Stimulated activated CD8-positive, alpha-beta memory T cell treated with anti-CD3 and anti-CD28 coated beads, Interleukin-2, amount 100 ng/mL, for 1 hour (primary cell): ENCODE measurements at places on chromosomes 5 and 9.

DNA sequence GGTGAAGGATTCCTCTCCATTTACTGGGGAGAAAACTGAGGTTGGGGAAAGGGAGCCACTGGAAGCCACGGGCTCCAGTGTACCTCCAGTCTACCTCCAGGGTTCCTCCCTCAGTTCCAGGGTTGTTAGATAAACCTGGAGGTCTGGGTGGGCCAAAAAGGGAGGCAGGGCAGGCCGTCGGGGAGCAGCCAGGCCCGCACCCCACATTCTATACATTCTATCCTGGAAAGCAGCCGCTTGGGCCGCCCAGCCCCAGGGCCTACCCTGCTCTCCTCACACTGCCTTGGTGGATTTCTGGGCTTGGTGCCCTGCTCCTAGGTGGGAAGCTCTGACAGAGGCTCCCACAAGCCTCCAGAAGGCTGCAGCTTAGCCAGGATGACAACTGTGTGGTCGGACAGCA lies 18.1 kb upstream of the SUSD3 start:
- DNase-seq, result no peak

DNA sequence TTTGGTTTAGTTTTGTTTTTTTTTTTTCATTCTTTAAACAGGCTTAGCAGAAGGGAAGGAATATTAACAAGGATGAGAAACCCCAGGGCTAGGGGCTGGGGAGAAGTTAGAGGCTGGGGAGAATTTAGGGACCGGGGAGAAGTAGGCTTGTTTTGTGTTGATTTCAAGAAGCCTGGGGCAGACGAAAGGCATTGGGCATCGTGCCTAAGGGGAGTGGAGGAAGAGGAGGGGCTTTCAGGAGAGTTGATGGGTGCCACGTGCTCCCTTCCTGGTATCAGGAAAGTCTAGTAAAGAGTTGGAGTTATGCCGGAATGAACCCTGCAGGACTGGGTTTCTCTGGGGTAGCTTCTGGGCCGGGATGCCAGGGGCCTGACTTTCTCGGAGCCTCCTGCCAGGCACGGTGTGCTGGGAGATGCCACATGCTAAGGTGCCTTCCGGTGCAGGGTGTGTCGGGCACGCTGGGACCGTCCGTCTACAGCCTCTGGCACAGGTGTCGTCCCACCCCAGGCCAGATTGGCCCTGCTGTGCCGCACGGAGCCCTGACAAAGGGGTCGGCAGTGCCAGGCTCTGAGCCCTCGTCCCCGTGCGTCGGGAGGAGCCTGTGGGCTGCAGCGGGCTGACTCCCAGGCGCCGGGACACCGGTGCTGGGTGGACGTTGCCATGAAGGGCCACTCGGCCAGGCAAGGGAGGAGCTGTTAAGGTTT lies 159.9 kb downstream of the OLFM1 start:
- no peak for DNase-seq

DNA sequence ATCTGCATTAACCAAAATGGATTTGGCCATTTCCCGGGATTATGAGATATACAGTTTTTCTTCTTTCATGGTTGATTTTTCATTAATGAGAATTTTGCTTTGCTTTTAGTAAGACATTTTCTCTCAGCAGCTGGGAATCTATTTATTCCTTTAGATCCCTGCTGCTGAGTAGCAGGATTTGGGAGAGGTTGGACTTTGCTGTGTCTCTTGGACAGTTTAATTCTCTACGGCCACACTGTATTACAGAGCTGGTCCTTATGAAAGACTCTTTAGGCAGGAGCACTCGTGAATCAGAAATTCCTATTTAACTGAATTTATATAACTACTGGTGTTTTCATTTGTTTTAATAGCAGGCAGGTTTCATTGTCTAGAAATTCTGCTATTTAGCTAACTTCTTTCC lies 1.6 kb downstream of the UNC13B start:
- no peak for DNase-seq

- peak; percentile 47 for DNase-seq
These were observed 6.4 kb upstream of the ST6GALNAC6 start for GRCh38 chr9:127905788-127906191.

DNA sequence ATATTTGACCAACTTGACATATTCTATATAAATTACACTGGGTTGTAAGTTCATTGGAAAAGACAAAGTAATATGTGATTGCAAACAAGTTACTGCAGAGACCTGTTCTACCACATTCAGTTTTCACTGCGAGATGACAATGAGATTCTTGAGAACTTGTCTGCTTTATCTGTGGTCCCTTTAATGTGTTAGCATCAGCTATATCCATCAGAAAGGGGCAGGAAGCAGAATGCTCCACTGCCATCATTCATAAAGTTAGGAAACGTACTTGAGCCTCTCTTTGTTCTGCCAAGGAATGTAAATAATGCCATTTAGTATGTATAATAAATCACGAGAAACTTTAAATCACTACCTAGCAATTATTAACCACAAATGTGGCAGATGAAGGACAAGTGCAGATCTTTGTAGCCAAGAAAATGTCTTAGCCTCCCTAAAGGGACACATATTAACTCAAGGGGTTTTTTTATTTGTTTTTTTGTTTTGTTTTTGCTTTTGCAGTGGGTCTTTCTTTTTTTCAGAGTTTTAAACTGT lies 59.4 kb downstream of the GIN1 start:
- DNase-seq, result no peak

- no peak for DNase-seq
These were observed 2.6 kb downstream of the NOTCH1 start for GRCh38 chr9:136543280-136543679.

DNA sequence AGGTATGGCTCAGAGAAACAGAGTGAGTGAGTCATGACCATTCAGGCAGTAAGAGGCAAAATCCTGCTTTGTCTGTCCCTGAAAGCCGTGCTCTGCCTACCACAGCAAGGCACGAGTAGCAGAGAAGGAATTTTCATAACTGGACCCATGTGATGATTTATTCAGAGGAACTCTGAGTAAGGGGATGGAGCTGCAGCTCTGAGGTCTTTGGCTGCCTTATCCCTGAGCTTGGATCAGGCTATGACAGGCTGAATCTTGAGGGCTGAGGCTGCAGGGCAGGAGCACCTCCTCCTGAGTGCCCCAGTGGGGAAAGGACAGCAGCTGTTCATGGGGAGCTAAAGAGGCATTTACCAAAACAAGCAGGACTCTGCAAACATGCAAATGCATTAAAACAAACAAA lies 183.4 kb downstream of the PAPPA start:
- DNase-seq, result no peak

DNA sequence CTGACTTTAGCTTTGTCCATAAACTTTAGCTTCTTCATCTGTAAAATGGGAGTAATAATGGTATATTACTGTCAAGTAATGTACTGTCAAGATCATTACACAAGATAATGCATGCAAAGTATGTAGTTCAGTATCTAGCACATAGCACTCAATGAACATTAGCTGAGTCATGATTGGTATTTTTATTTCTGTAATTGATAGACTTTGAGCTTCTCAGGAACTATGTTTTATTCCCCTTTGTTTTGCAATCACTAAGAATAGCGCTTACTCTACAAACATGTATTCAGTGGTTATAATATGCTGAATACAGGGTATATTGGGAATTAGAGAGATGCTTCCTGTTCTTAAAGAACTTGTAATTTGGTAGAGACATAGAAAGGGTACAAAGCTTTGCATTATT lies 142.3 kb upstream of the KLF9 start:
- DNase-seq, result no peak

GRCh38 chr5:55620009-55620765 lies 85.4 kb upstream of the PLPP1 start:
- DNase-seq, result no peak

- DNase-seq, result no peak
These were observed 5.3 kb upstream of the DAB2IP start for GRCh38 chr9:121645853-121646807.

DNA sequence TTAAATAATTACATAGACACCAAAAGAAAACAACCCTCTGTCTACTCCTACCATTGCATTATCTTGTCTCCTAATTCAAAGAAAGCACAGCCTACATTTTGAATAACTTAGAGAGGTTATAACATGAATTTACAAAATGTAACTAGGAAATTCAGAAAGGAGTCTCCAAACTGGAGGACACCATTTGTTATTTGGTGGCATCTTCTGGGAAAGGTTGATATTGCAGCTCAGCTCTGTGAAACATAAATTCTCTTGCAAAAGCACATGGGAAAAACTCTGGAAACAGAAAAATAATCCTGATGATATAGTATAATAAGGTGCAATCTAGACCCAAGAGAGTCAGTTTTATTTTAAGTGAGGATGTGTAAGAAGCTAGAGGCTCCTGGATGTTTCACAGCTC lies 215.3 kb downstream of the MLLT3 start:
- DNase-seq, result no peak

DNA sequence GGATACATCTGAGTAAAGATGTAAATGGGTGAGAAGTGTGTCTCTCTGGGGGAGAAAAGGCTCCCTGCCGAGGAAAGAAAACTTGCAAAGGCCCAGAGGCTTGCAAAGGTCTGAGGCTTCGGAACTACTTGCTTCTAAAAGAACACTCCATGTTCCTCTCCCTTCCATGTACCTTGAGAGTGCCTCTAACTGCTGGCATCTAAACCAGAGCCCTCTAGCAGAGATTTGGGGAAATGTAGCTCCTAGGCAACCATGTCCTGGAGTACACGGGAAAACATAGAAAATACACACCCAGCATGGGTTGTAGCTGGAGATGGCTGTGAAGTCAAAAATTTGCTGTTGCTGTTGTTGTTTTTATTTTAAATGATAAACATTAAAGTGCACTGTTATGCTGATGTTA lies 151.6 kb downstream of the SYK start:
- DNase-seq, result no peak

GRCh38 chr5:109649318-109649717 lies 40.4 kb upstream of the MAN2A1 start:
- no peak for DNase-seq

- no peak for DNase-seq
These were observed 255.2 kb upstream of the TNC start for GRCh38 chr9:115373000-115373709.

- no peak for DNase-seq
These were observed 70.7 kb upstream of the TRPC7 start for GRCh38 chr5:136435946-136436543.

DNA sequence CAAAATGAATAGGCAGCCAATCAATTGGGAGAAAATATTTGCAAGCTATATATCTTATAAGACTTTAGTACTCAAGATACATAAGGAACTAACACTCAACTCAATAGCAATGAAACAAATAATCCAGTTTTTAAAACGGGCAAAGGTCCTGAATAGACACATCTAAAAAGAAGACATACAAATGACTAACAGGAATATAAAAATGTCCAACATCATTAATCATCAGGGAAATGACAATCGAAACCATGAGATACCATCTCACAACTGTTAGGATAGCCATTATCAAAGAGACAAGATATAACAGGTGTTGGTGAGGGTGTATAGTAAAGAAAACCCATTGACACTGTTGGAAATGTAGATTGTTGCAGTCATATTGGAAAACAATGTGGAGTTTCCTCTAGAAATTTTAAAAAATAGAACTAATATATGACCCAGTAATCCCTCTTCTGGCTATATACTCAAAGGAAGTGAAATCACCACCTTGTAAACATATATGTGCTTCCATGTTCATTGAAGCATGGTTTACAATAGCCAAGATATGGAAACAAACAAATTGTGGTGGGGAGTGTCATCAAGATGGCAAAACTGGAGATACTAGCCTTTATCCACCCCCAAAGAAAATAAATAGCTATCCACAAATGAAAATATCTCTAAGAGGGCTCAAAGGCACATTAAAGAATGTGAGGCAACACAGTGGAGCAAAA lies 13.9 kb upstream of the BTNL3 start:
- no peak for DNase-seq

DNA sequence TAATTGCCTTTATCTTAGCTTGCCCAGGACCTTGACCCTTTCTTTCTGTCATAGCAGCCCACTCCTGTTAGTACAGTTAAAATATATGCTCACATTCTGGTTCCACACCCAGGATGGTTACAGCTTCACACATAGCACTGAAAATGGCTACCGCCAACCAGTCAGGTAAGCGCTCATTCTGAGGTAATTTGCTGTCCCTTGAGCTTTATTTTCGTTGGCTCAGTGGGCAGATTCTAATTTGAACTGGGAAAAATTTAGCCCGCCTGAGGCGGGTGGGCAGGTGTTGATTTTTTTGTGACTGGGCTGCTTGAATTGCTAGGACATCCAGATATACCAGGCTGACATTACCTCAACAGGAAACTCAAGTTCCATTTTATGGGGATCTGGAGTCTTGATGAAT lies 137.5 kb downstream of the KCTD16 start:
- no peak for DNase-seq

DNA sequence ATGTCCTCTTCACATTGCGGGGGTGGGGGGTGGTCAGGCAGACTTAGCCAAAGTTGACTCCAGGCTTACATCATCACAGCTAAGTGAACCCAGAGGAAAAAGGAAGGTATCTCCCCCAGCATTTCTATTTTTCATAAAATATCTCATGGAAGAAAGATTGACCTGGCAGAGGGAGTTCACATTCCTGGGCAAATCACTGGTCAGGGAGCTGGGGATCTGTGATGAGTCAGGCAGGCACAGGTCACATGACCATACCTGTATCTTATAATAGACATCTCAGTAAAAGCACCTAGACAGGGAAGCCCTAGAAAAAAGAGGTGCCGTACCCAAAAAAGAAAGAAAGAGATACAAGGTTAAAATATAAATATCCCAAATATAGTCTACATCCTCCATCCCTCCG lies 57.3 kb upstream of the WWC1 start:
- DNase-seq, result no peak

GRCh38 chr9:83355729-83356151 lies 182.5 kb downstream of the FRMD3 start:
- DNase-seq, result no peak

DNA sequence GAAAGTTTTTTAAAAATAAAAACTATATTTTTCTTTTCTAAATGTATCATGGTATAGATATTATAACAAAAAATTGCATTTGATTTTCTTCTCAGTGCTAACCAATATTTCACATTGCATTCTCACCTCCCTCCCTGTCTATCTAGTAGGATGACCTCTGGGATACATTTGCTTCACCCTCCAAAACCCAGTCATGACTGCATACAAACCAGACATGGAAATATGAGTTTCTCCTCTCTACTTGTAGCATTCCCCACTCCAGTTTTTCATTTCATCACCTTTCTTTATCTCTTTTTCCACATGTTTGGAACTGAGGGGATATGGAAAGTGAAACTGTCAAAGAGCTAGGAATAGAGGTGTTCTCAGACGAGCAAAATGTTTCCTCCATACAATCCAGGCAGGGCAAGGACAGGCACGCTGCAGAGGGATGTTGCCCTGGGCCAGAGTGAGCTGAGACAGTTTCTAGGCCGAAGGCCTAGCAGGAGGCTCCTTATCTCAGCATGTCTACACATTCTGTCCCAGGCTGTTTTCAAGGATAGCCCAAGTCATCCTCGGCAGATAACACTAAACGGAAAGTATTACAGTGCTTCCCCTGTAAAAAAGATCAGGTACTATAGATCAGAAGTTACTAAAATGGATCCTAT lies 46.7 kb downstream of the MEF2C start:
- no peak for DNase-seq
